CD4-positive, alpha-beta T cell treated with Interleukin-17A for 4 hours (primary cell): ENCODE measurements at places on chromosomes 2 and 18.

GRCh38 chr2:161703863-161704262 is 79.6 kb downstream of the SLC4A10 start:
- DNase-seq = no peak

- DNase-seq = no peak
Observed at GRCh38 chr2:147092266-147092665, 752.6 kb upstream of the ACVR2A start.

DNA sequence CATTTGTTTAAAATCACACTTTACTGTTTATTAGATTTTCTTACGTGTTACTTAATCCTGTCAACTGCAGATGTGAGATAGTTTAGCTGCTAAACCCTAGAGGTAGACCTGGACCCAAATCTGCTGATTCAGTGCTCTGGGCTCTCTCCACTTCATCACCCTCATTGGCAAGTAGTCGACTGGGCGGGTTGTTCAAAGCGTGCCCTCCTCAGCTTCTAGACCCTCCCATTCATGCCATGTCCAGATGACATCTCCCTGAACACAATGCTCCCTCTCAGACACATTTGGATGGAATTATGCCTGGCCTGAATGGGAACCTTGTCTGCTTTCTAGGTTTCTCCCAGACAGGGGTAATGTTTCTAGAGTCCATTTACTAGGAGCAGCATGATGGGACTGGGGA is 43.7 kb downstream of the RPIA start:
- no peak for DNase-seq

GRCh38 chr2:197232010-197232409 is 78.6 kb downstream of the ANKRD44 start:
- peak; percentile 31 for DNase-seq

GRCh38 chr2:196413821-196414274 is 225.7 kb upstream of the CCDC150 start:
- DNase-seq = no peak

GRCh38 chr2:123116595-123116994 is 908.5 kb upstream of the CNTNAP5 start:
- DNase-seq = no peak

GRCh38 chr2:128753800-128754199 is 435.1 kb upstream of the HS6ST1 start:
- DNase-seq = no peak

DNA sequence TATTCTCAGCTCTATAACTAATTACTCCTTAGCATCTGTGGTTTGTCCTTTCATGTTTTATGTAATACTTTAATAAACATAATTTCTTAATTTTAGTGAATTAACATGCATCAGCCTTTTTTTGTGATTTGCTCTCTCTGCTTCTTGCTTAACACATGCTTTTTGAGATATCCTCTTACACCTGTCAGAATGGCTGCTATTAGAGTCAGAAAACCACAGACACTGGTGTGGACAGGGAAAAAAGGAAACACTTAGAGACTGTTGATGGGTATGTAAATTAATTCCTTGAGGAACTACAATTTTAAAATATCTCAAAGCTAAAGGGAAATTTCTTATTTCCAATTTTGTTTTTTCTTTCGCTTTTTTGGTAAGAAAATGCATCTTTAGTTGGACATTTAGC is 549.0 kb downstream of the ZNF804A start:
- DNase-seq = no peak

- peak; percentile 53 for DNase-seq
Observed at GRCh38 chr2:109062859-109063700, 65.9 kb upstream of the SH3RF3 start.

- DNase-seq = no peak
Observed at GRCh38 chr2:27823135-27823534, 51.6 kb downstream of the MRPL33 start.

DNA sequence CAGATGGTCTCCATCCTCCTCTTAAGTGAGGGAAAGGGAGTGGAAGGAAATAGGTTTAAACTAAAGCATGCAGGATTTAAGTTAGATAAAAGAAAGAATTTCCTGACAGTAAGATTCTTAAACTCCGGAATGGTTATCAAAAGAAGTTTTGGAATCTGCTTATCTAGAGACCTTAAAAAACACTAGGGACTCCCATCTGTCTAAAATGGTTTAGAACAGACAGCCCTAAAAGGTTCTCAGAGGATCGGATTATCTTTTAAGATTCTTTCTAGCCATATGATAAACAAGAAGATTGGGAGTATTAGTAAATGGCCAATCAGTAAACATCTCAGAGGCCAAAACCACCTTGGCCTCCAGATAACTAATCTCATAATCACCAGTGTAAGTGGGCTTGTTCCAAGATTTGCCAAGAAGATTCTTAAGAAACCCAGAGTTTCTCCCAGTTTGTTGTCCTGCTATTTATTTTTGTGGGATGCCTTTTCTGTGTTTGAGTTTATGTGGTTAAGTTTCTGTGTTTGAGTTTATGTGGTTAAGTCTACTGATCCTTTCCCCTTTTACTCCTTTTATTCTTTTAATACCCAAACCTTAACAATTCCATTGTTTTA is 314.9 kb upstream of the NRP2 start:
- DNase-seq = no peak
